ENCODE measurements at places on chromosomes 16 and 17.

- DNase-seq = peak; percentile 26
These were observed 3.5 kb downstream of the MPO start for GRCh38 chr17:58277107-58277801.

DNA sequence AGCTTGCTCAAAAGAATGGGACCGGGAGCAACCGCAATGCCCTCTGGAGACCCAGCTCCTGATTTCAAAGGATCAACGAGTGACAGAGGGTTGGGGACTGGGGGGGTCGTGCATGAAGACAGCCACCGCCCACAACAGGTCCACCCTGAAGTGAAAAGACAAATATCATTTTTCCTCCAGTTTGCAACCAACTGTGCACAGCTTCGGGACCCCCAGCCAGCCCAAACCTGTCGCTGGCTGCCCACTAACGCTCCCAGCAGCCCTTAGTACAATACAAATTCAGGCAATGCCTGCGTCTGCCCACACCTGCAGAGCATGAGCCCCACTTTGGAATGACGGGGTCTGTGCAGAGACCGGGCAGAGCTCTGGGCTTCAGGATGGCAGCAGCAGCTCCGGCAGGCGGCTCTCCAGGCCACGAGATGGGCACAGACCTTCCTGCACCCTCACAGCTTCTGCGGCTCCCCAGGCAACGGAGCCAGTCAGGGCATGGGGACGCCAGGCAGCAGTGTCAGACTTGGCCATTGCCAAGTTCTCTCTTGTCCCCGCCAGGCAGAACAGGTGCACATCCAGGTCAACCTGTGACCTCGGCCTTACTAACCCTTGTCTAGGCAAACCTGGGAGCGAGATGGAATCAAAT, 60.1 kb downstream of the TBC1D16 start:
- DNase-seq = no peak

GRCh38 chr17:48754500-48755261, 26.1 kb upstream of the HOXB13 start:
- no peak for DNase-seq

GRCh38 chr17:29677824-29678223, 55.1 kb upstream of the CORO6 start:
- DNase-seq = no peak

DNA sequence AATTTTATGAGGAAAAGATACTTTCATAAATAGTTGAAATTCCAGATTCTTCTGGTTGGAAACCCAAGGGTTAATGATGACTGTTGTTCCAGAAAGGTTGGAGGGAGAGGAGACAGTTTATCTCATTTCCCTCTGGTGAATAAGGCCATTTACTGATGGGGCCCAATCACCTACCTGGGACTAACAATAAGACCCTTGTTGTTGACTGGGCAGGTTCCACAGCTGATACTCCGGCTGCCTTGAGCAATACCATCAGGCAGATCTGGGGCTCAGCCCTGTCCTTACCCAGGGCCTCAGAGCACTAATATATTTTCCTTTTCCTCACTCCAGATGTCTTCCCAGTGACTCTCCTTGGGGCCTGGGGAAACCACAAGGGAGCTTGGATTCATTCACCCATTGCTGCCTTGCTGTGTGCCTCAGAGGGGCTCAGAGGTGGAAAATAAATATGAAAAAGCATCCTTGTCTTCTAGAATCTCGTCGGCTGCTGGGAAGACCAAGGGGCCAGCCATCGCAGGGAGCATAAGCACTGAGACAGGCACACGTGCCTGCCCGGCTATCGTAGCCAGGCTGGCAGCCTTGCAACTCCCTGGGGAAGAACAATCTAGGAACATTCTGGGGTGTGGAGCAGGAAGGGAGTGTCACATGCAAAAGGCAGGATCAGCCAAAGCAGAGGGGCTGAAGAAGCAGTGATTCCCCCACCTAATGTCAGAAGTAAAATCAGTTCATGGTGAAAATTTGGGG, 54.4 kb downstream of the MPRIP start:
- DNase-seq = no peak

DNA sequence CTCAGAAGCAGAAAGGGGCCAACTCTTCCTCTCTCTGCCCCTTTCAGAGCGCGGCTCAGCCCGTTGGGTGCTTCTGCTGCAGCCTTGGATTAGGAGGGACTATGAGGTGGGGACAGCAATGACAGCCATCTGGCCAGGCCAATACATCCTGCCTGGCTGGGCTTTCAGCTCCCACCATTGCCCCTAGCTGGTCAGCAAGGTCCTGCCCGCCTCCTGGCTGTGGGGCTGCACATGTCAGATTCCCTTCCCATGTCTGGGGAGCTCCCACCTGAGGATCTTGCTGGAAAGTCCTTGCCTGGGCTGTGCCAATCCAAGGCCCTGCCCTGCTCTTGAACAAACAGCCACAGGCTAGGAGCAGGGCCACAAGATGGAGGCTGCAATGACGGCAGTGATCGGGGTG, 8.3 kb downstream of the TRIM65 start:
- DNase-seq = no peak

GRCh38 chr16:4270595-4270994, 2.2 kb downstream of the TFAP4 start:
- DNase-seq = no peak

GRCh38 chr17:38943607-38944006, 18.2 kb downstream of the LASP1NB start:
- no peak for DNase-seq

DNA sequence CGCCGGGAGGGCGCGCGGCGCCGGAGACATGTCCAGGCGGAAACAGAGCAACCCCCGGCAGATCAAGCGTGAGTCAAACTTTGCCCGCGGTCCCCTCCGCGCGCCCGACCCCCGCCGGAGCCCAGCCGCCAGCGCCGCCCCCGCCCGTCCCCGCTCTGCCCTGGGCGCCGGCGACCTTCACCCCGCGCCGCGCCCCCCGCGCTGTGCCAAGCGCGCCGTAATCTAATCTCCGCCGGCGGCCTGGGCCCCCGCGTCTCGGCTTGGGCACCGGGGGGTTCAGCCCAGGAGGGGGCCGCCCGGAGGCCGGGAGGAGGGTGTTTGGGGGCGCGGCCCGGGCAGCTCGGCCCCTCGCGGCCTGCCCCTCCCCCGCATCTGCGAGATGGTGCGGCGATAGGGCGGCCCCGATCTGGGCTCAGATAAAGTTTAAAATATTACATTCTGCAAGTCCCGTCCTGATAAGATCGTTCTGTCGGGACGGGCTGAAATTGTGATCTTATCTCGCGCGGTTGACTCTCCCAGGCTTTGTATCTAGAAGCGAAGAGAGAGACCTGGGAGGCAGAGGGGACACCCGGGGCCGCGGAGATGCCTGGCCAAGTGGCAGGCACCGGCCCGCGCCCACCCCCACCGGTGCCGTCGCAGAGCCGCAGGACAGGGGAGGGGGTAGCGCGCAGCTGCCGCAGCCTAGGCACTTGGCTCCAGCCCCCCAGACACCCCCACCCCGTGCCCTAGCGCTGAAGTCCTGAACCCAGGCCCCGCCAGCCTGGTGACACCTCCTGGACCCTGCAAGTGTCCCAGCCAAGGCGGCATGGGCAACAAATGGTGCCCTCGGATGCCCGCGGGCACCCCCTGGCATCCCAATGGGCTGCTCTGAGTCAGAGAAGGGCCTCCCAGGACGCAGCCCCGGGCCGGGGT, 787 bp downstream of the ZFPM1 start:
- no peak for DNase-seq

DNA sequence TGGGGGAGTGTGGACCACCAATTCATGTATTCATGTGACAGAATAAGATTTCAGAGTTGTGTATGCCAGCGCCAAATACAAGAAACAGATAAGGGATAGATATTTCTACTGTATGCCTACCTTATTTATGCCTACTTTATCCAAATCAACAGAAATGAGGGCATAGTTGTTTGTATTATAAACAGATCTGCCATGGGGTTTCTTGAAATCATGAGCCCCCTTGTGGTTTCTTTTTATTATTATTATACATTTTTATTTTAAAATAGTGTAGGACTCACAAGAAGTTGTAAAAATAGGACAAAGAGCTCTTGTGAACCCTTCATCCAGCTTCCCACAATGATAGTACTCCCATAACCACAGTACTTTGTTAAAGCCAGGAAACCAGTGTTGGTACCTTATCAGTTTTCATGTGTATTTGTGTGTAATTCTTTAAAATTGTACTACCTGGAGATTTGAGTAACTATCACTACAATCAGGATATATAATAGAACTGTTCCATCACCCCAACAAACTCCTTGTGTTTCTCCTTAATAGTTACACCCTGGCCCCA, 229.4 kb downstream of the CCDC182 start:
- no peak for DNase-seq

DNA sequence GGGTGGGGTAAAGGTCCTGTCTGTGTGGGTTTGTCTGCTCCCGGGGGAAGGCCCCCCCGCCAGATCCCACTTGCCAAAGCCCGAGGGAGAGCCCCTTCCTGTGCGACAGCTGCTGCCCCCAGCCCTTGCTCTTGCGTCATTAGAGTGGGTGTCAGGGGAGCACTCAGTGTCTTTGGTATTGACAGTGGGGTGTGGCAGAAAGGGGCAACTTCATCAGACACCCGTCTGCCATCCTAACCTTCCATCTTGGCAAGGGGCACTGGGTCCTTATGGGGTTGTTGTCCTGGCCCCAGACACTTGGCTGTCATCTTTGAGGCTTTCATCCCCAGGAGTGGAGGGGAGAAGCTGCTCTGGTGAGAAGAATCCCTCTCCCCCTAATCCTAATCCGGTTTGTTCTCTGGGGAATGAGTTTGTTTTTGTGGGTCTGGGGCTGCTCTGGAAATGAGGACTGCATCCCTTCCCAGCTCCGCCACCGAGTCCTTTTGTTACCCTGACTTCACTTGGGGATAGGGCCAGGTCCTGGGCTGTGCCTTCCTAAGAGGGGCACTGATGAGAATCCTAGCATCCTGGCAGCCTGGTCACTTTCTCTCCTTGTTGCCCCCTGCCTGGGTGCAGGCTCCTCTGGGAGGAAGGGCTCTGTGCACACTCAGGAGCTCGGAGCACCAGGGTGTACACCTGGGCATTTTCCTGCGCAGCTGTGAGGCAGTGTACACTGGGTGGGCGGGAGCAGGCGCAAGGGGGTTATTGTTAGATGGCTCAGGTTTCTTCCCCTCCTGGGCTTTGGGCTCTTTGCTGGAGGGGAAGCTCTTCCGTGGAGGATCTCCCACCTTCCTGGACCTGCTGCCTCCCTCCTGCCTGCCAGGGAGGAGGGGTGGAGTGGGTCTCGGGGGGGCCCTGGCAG, 21.1 kb downstream of the GJD3 start:
- DNase-seq = no peak

DNA sequence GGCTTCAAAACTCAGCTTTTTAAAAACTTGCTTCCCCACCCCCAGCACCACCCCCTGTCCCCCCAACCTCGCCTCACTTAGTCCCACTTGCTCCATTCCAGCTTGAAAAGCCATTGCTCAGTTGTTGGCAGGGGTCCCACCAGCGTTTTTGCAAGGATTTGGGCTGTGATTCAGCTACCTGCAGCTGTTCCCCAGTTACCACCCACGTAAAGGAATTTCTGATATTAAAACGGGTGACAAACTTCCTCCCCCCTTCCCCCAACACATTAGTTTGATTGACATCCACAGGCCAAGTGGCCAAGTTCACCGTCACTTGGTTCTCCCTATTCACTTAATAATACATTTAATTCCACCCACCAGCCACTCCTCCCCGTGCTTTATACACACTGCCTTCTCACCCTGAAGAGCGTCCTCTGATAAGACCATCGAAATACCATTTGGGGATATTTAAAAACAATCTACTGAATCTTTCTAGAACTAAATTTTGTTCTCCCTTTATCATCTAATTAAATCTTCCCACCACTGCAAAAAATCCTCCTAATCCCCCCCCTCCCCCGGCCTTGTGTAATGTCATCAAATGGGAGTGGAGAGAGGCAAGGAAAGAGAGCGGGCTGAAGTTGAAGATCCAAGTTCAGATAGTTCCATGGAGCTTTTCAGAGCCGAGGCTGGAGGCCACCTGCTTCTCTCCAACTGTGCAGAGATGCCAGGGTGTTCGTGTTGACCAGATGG, 55.1 kb downstream of the SOX9 start:
- no peak for DNase-seq

DNA sequence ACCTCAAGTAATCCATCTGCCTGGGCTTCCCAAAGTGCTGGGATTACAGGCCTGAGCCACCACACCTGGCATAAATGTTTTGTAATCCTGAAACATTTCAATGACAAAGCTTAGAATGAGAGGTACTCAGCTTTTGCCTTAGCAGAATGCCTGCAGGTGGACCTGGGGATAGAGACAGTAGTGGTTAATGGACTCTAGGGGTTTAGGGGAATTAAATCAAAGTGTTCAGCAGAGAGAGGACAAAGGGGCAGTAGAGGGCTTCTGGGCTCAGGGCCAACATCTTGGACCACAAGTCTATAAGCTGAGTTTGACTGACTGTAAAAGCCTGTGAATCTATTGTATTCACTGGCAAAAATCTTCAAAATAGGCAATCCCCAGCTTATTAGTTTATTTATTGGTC, 36.0 kb upstream of the MED13 start:
- no peak for DNase-seq

DNA sequence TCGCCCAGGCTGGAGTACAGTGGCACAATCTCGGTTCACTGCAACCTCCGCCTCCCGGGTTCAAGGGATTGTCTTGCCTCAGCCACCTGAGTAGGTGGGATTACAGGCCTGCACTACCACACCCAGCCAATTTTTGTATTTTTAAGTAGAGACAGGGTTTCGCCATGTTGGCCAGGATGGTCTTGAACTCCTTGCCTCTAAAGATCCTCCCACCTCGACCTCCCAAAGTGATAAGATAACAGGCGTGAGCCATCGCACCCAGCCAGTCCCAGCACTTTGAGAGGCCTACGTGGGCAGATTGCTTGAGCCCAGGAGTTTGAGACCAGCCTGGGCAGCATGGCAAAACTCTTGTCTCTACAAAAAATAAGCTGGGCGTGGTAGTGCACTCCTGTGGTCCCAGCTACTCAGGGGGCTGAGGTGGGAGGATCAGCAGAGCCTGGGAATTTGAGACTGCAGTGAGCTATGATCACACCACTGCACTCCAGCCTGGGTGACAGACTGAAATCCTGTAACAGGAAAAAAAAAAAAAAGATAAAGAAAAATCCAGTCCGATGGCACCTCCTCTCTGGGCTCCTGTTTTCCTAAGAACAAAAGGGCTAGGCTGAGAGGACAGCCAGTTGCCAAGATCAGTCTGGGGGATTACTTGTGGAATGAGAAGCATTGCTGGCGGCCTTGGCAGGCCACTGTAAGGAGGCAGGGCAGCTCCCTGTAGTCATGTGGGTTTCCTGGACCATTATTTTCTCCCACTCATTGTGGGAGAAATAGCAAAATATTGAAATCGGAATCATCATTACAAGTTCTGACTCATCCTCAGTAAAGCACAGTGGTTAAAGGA, 3.0 kb upstream of the PIPOX start:
- DNase-seq = peak; percentile 33

- DNase-seq = no peak
These were observed 198.4 kb upstream of the TBX2 start for GRCh38 chr17:61201211-61201610.

GRCh38 chr16:81522108-81522701, 77.6 kb downstream of the CMIP start:
- no peak for DNase-seq

DNA sequence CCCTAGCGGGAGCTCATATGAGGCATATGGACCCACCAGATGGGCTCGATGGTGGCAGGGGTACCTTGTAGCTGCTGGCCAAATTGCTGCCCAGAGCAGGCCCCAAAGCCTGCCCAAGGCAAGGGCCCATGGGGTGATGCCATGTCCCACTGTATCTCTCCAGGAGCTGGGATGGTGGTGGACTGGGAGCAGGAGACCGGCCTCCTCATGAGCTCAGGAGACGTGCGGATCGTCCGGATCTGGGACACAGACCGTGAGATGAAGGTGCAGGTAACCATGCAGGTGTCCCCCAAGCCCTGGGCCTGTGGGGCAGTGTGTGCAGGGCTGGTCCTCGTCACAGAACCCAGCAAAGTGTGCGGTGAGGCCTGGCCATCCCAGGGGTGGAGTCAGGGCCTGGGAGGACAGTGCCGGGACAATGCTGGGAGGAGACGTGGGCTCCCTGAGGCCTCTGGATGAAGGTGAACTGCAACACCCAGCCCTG, 34.1 kb upstream of the CHMP6 start:
- no peak for DNase-seq
